ENCODE measurements at places on chromosomes 7 and 10. TPM values are rescaled to one million over a fixed set of nuclear protein-coding genes. Genes with fewer than 3 reads are reported as not detected.

Gene DHTKD1
- 13.8 TPM for total RNA-seq

Gene MUC3A
- not detected for total RNA-seq

Gene STOX1
- not detected for total RNA-seq

Gene GCK
- not detected for total RNA-seq

Gene ZPBP
- total RNA-seq, result not detected

Gene ARHGEF35
- total RNA-seq, result 0.65 TPM
